ENCODE measurements at places on chromosomes 7 and 10. TPM values are rescaled to one million over a fixed set of nuclear protein-coding genes. Genes with fewer than 3 reads are reported as not detected.

DNA sequence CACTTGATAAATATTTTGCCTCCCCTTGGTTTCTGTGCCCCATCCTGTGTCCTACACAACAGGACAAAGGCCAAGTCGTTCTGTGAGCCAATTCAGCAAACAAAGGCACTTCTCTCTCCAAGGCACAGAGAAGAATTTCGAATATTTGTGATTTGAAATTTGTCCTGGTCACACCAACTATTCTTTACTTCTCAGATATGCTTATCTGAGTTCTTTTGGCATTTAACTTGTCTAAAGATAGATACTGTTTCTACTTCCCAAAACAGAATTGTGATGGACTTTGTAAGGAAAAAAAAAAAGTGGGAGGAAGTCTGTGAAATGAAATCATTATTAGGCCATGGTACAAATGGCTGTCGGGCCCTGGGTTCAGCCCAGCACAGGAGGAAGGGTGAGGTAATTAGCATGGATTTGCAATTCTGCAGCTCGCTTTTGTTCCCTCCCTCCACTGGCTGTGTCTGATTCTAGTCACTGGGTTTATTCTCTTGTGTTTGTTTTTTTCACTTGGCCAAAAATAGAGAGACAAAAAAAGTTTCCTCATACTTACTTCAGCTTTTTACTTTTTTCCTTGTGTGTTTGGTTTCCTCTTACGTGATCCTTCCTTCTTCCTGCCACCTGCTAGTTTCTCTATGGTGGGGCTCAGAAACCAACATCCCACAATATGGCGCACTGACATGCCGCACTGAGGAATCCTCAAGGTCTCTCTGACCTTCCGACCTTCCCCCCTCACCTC is 108.2 kb upstream of the MKLN1 start:
- DNase-seq = no peak

- DNase-seq = no peak
Measured at GRCh38 chr10:119637631-119638030, 13.5 kb upstream of the BAG3 start.

DNA sequence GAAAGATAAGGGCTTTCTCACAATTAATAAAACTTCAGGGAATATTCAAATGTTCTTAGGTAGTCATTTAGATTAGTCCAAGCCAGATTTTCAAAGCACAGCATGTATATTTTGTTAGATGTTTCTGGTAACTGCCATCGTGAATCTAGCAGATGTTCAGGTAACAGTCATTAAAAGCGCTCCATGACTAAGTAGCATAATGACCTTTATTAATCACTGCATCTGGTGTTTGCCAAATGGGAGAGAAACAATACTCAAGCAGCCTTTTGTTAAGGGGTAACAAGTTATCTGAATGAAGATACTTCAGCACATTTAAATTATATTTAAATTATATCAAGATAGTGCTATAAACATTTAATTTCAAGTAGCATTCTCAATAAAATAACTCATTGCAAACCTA is 47.5 kb downstream of the USP6NL start:
- no peak for DNase-seq

DNA sequence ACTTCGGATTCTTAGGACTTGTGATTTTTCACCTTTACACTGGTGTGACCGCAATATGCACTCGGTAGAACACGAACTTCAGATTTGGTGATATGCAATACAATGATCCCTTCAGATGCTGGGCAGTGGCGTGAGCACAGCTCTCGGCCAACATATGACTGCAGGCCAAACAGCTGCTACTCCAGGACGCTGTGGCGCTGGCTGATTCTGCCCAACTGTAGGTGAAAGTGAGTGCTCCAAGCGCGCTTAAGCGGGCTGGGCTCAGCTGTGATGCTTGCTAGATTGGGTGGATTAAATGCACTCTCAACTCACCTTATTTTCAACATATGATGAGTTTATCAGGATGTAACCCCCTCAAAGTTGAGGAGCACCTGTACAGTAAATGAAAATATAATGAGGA is 137.6 kb upstream of the RET start:
- DNase-seq = no peak

DNA sequence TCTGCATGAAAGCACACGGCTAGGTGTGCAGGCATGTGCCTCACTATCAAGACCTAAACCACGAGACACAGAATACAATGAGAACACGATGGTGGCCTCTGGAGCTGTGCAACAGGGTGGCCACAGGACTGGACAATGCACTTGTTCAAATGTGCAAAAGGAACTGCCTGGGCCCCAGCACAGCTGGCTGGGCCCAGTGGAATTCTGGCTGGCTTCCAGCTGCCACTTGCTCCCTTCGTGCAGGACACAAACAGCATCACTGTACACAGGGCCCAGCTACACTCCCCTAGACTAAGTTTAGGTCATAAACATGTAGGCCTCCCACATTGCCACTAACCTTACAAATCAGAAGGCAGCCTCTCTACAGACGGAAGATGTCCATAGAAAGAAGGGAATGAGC is 23.4 kb downstream of the DOCK4 start:
- no peak for DNase-seq

- DNase-seq = no peak
Measured at GRCh38 chr7:127287133-127287532, 34.4 kb upstream of the GRM8 start.

- no peak for DNase-seq
Measured at GRCh38 chr7:95001815-95002561, 94.6 kb downstream of the PPP1R9A start.

- no peak for DNase-seq
Measured at GRCh38 chr10:124109261-124109660, 15.9 kb upstream of the CHST15 start.

GRCh38 chr7:16028636-16029035 is 342.2 kb upstream of the MEOX2 start:
- DNase-seq = no peak

DNA sequence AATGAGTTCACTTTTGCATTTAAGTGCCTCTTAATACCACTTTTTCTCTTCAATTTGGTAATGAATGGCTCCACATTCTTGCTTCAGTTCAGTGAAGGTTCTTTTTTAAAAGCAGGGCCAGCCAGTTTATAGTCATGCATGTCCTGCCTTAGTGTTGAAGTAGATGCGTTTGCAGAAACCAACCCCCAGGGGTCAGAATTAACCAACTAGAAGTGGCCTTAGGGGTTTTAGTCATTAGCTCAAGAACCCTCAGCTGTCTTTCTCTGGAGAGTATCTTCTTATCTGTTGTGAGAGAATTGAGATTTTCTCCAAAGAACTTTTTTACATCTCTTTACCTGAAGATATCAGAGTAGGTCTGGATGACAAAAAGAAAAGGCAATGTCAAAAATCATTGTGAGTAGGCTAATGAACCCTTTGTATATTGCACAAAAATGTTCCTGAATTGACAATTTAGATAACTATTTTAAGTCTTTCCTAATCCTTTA is 82.2 kb downstream of the PIK3CG start:
- peak; percentile 72 for DNase-seq

DNA sequence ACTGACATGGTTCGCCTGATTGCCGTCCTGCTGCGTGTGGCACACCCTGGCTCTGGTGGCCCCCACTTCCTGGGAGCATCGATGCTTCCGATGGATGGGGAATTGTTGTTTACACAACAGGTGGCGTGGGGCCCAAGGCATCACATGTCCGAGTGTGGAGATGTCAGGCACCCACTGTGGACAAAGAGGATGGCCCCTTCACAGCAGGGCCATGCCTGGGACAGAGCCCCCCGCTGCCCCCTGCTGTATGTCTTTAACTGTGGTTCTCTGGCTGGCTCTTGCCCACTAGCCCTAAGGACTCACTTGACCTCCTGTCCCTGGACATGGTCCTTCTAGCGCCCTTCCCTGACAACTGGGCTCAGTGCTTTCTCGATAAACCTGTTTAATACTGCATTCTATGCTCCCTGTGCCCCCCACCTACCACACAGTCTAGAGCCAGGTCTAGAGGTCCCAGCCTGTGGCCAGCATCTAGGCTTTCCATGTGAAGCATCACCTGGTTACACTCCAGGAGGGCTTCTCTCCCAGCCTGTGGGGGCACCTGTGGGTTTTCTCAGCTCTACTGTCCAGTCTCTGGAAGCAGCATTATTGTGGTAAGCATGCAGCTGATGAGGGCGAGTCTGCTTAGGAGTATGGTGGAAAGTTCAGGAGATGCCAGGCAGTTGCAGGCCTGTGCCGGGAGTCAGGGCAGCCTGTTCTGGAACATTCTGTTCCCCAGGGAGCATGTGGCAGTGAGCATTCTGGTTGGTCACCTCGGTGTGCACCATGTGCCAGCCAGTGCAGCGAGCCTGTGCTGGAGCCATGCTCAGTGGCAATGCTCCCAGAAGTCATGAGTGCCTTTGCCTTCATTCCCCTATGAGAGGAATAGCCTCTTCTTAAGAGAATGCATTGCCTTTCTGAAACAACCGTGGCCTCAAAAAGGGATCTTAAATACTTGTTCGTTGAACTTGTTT is 10.4 kb downstream of the ADCY1 start:
- DNase-seq = no peak

GRCh38 chr10:50627443-50627842 is 3.7 kb upstream of the SGMS1 start:
- DNase-seq = no peak

GRCh38 chr10:110898391-110898790 is 20.6 kb downstream of the BBIP1 start:
- no peak for DNase-seq

DNA sequence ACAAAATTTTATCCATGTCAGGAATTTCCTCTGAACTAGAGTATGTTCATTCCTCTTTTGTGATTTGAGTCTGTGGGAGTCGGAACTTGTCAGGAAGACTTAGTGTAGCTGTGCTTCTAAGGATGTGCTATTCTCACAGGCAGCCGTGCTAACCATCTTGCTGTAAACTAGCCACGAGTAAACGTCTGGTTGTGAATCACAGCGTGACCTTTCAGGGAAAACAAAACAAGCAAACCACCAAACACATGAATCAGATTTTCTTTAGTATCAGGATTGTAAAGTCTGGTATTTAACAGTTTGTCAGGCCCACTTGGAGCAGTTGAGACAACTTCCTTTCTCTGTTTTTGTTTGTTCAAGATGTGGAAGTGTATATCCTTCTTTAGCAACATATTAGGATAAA is 32.0 kb downstream of the AUTS2 start:
- peak; percentile 76 for DNase-seq

- peak; percentile 65 for DNase-seq
Measured at GRCh38 chr7:4739528-4739992, 35.9 kb upstream of the AP5Z1 start.

- no peak for DNase-seq
Measured at GRCh38 chr10:80500572-80501380, 36.9 kb upstream of the SH2D4B start.

GRCh38 chr7:102252366-102252982 is 34.2 kb upstream of the SH2B2 start:
- DNase-seq = no peak

DNA sequence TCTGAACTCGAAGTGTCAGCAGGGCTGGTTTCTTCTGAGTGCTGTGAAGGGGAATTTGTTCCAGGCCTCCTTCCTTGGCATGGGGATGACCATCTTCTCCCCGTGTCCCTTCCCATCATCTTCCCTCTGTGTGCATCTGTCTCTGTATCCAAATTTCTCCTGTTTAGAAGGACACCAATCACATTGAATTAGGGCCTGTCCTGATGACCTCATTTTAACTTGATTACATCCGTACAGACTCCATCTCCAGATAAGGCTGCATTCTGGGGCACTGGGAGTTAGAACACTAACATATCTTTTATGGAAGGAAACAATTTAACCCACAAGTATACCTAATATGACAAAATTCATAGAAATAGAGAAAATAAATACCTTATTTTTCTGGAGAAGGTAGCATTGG is 76.8 kb upstream of the ANKRD1 start:
- DNase-seq = no peak

Gene CPN1
- not detected for total RNA-seq

Gene AKR1B15
- total RNA-seq = not detected

Gene PSD
- total RNA-seq = not detected

Gene ZNF438
- 5.1 TPM for total RNA-seq

Gene CTAGE6
- not detected for total RNA-seq

Gene DPYSL4
- total RNA-seq = 18.4 TPM

Gene PRSS2
- total RNA-seq = not detected

Gene MYOZ1
- total RNA-seq = 1.1 TPM

Gene CRHR2
- not detected for total RNA-seq

Gene REPIN1
- 237 TPM for total RNA-seq

Gene OPN4
- not detected for total RNA-seq

Gene AKR1D1
- not detected for total RNA-seq
